ENCODE measurements at places on chromosomes 3 and 15. TPM values are rescaled to one million over a fixed set of nuclear protein-coding genes. Genes with fewer than 3 reads are reported as not detected.

DNA sequence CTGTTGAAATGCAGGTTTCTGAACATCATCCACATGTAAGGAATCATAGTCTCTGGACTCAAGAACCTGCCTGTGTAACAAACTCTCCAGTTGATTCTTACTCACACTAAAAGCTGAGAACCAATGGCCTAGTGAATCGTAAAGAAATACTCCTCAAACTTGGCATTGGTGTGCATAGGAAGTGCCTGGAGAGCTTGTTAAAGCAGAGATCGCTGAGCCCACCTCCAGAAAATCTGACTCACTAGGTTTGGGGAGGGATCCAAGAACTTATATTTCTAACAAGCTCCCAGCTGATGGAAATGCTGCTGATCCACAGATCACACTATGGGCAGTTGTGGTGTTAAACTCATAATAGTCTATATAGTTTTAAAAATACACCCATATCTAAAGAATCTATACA is 55.8 kb upstream of the LMCD1 start:
- no peak for DNase-seq
- no peak overlapping the region for H3K27ac ChIP-seq
- no peak overlapping the region for H3K4me3 ChIP-seq
- H3K4me1 ChIP-seq, result peaks cover 28% of the 10 kb centered on the region

DNA sequence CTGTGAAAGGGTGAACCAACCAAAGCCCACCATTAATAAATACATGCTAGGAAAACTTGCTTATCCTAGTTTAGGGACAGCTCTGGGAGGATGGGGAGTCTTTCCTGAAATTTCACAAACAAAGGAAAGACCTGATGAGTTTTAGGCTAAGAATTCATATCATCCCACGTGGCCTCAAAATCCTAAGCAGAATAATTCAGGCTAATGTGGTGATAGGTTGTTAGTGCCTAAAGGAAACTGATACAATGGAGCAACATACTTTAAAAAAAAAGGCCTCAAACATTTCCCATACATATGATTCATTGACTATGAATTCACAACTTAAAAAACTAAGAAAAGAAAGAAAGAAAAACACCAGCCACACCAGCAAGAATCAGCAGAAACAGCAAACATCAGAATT is 126.9 kb upstream of the CNTN4 start:
- H3K36me3 ChIP-seq, result no peaks in the 10 kb centered on the region
- H3K27me3 ChIP-seq, result no peaks in the 10 kb centered on the region
- H3K4me3 ChIP-seq, result no peak overlapping the region
- no peaks in the 10 kb centered on the region for H3K4me1 ChIP-seq
- no peak for DNase-seq

The CATSPER2 gene
- 1.1 TPM for total RNA-seq

The PROK2 gene
- total RNA-seq, result 0.81 TPM

The IL17RD gene
- total RNA-seq, result 1.8 TPM
